ENCODE measurements at places on chromosomes 3 and 15.

- no peak for DNase-seq
Measured at GRCh38 chr15:62684123-62684808, 358.3 kb upstream of the TPM1 start.

- DNase-seq: no peak
Measured at GRCh38 chr3:6155650-6156338, 705.1 kb upstream of the GRM7 start.

GRCh38 chr3:38746641-38747040, 69.4 kb downstream of the SCN10A start:
- DNase-seq: no peak

GRCh38 chr3:64488939-64489338, 198.9 kb downstream of the ADAMTS9 start:
- DNase-seq: no peak

- DNase-seq: peak; percentile 19
Measured at GRCh38 chr15:55775316-55775715, 32.4 kb upstream of the PRTG start.

DNA sequence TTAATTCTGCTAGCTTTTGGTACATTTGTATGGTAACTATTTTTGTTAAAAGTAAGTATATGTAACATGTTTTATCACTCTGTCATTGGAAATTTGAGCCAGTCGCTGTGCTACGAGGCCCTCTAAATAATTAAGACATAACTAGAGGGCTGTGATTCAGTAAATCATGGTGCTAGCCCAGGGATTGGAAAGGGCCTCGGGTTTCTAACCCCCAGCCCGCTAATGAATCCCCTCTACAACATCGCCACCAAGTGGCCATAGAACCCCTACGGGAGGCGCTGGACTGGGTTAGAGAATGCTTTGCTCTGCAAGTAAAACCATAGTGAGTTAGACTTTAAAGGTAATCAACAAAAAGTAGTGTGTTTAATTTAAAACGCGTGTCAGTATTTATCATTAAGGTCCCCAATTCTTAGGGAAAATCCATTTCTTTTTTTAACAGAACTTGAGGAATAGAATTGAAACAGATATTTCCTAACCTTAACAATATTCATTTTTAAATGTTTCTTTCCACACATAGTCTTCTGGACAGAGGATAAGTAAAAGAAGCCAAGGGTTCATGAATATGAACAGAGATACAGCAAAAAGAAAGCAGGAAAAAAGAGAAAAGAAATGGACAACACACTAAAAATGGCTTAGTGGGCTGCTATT, 744.7 kb downstream of the EPHA3 start:
- DNase-seq: no peak

DNA sequence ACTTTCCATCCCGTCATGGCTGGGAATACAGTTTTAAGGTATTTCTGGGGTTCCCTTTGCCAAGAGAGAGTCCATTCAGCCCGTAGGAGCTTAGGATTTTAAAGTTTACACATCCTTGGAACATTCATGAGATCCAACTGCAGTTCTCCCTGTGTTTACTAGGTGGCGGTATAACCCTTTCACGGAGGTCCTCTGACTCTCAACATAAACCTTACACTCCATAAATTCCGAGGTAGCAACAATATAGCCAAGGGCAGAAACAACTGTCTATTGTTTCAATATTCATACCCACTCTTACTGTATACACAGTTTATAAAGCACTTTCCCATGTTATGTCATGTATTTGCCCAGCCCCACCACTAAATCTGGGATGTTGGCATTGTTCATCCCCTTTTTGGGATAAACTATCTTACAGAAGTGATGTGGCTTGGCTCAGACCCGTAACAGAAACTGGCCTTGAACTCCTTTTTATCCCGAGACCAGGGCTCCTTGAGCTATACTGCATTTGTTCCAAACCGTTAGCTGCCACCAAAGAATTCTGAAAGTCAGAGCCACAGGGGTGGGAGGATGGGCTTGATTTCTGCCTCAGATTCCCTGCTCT, 69.2 kb upstream of the COL6A5 start:
- peak; percentile 4 for DNase-seq

DNA sequence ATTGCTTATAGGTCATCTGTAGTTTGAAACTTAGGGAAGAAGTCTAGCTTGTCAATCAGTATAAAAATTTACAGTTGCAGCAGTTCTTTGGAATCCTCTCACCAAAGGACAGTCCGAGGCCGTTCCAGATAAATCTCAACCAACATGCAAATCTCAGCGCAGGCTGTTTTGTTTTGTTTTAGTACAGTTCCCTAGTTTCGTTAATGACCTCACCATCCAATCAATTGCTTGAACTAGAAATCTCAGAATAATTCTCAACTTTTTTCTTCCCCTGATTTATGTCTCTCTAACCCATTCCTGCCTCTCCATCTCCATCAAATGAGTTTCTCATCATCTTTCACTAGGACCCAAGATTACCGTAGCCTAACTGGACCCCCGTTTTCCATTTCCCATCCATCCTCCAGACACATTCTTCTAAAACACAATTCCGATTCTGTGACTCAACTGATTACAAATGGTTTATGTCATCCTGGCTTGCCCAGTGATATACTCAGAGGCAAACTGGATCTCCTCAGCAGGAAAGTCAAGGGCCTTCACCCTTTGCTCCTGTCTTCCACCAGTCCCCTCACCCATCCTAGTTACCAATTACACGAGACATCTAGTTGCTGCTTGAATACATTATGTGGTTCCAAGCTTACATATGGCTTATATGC, 1.3 kb downstream of the SMCO1 start:
- no peak for DNase-seq

- no peak for DNase-seq
Measured at GRCh38 chr15:85707519-85708338, 87.0 kb downstream of the KLHL25 start.

- DNase-seq: no peak
Measured at GRCh38 chr3:81426826-81427577, 334.4 kb downstream of the GBE1 start.

- DNase-seq: peak; percentile 89
Measured at GRCh38 chr3:5021116-5022092, 42.2 kb downstream of the BHLHE40 start.
